ENCODE measurements at places on chromosomes 7 and 10.

- no peak for DNase-seq
These were observed 27.9 kb downstream of the MTURN start for GRCh38 chr7:30162622-30163124.

- DNase-seq, result no peak
These were observed 31.4 kb upstream of the FAM133B start for GRCh38 chr7:92621561-92622023.

DNA sequence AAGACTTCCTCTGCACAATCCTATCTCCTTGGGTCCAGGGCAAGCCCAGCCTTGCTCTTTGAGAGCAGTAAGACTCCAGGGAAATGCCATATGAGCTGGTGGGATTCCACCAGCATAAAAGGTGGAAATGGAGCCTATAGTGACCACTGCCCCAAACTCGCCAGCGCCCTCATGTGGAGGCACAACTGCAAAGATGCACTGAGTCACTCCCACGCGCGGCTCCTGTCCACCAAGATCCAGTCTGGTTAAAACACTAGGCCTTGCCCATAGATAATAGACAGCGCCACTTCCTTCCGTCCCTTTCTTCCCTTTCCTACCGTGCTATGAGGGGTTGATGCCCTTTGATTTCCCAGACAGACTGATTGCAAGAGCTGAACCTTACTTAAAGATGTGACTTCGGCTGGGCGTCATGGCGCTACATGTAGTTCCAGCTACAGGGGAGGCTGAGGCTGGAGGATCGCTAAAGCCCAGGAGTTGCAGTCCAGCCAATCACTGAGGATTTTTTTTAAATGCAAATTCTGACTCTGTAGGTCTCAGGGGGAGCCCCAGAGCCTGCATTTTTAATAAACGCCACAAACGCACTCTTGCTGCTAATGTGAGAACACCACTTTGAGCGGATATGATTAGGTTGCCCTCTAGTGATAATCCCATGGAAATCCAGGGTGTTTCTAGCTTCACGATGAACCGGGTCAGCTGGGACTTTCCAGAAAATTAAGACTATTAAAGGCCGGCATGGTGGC, 136.5 kb downstream of the EPC1 start:
- DNase-seq, result no peak

DNA sequence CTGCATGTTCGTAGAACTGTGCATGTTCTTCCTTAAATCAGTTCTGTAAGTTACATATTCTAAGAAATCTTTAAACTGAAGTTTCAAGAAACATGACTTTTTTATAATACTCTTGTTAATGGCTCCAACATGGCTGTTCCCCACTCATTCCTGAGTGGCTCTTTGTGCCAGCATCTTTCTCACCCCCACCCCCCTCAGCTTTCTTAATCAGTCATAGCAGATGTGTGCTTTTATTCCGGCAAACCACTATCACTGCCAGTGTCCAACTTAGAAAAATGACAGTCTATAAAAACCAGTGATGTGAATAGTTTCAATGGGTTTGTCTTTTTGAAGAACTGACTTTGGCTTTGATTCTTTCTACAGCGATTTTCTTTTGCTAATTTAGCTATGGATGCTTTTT, 37.6 kb downstream of the PITRM1 start:
- no peak for DNase-seq

DNA sequence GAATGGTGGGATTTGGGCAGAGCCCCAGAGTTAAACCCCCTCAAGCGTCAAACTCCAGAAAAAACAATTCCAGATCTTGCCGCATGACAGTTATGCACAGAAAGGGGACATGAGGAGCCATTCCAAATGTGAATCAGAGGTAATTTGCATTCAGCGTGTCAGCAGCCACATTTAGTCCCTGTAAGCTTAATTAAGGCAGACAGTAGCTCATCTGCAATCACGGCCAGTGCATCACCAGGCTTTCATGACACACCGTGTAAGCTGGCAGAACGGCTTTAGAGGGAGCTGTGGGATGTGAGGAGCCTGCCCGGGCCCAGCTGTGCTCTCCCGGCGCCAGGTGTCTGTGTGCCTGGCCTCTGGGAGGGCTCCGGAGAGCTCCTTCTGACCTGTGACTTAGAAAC, 18.7 kb upstream of the PRKAG2 start:
- no peak for DNase-seq

GRCh38 chr7:152574892-152575548, 100.9 kb downstream of the XRCC2 start:
- no peak for DNase-seq

- no peak for DNase-seq
These were observed 86.5 kb downstream of the HIPK2 start for GRCh38 chr7:139691253-139691781.

DNA sequence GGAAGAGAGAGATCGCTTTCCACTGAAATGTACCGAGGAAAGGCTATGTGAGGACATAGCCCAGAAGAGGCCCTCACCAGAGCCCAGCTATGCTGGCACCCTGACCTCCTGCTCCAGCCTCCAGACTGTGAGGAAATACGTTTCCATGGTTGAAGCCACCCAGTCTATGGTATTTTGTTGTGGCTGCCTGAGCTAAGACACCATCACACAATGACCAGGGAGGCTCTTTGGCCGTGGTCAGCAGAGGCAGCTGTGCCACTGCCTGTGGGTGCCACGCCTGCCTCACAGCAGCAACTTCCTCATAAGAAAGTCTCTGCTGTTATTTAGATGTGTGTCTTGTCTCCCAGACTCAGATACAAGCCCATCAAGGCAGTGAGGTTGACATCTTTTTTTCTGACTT, 182.7 kb upstream of the PLXNA4 start:
- no peak for DNase-seq

DNA sequence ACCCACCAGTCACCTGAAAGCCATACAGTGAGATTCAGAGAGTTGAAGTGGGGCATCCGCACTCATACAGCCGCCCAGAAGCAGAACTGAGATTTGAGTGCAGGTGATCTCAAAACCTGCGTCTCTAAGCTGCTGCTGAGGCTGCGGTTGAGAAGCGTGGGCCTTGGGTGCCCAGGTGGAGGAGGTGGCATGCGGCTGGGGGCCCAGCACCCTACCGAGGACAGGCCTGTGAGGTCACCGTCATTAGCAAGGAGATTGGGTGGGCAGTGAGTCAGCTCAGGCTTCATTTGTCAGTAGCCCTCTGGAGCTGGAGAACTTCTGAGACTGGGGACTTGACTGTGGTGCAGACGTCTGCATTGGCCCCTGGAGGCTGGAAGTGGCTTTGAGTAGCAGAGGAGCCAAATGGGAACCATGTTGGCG, 29.8 kb downstream of the ZMIZ1 start:
- DNase-seq, result no peak

- no peak for DNase-seq
These were observed 562.7 kb downstream of the GALNT17 start for GRCh38 chr7:71694665-71695064.

DNA sequence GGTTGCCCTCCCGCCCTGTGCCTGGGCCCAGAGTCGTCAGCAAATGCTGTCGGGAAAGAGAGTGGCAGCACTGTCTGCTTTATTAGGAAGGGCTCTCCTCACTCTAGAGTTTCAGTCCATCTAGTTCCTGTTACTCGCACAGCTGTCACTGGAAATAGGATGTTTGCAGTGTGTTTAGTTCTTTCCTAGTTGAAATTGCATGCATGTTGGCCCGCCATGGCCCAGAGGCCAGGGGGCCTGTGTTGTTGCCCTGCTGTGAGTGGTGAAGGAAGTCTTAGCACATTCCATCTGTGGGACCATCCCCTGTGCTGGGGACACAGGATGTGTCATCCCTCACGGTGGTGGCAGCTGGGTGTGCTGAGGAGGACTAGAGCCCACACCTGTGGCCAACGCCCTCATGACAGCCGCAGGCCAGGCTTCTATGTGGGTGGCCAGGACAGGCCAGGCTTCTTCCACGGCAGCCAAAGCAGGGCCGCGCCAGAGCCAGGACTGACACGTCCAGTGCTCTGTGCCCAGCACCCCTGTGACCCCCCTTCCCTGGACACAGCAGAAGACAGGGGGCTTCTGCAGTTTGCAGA, 45.4 kb downstream of the ZNF467 start:
- DNase-seq, result no peak

DNA sequence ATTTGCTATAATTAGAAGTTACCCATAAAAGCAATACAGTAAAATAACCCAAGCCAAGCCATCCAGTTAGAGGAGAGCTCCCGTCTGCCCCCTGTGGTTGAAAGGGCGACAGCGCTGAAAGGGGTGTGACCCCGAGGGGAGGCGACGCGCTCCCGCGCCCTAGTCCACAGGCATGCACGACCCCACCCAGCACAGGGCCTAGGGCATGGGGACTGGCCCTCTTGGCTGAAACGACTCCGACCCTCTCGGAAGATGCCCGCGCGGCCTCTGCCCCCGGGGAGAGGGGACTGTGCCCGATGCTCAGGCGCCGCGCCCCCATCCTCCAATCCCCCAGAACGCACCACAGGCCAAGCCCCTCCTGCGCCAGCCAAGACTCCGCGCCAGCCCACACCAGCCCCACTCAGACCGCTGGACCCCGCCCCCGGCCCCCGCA, 64.0 kb downstream of the CSGALNACT2 start:
- peak; percentile 30 for DNase-seq

GRCh38 chr7:30445770-30446169, 32.8 kb downstream of the NOD1 start:
- DNase-seq, result peak; percentile 57

- DNase-seq, result no peak
These were observed 14.4 kb upstream of the WASL start for GRCh38 chr7:123763191-123763661.

Data from stimulated activated CD4-positive, alpha-beta T cell treated with anti-CD3 and anti-CD28 coated beads, Interleukin-1b, Interleukin-23, amount 100 ng/mL, for 4 hours (primary cell).